ENCODE measurements at places on chromosomes 12 and 14. TPM values are rescaled to one million over a fixed set of nuclear protein-coding genes. Genes with fewer than 3 reads are reported as not detected.

The OLR1 gene
- 0.11 TPM for total RNA-seq

The CATSPERB gene
- not detected for total RNA-seq

The HPD gene
- not detected for total RNA-seq

The TAS2R20 gene
- total RNA-seq: 3.6 TPM

The NACA gene
- 916 TPM for total RNA-seq

The TOMM20L gene
- total RNA-seq: not detected

The AQP6 gene
- 1.8 TPM for total RNA-seq

- no peak overlapping the region for H3K27ac ChIP-seq
- no peak overlapping the region for H3K4me3 ChIP-seq
- no peaks in the 10 kb centered on the region for H3K27me3 ChIP-seq
- no peak for DNase-seq
- H3K4me1 ChIP-seq: no peaks in the 10 kb centered on the region
- H3K36me3 ChIP-seq: no peaks in the 10 kb centered on the region
Measured at GRCh38 chr12:59820594-59821011, 224.8 kb downstream of the SLC16A7 start.

DNA sequence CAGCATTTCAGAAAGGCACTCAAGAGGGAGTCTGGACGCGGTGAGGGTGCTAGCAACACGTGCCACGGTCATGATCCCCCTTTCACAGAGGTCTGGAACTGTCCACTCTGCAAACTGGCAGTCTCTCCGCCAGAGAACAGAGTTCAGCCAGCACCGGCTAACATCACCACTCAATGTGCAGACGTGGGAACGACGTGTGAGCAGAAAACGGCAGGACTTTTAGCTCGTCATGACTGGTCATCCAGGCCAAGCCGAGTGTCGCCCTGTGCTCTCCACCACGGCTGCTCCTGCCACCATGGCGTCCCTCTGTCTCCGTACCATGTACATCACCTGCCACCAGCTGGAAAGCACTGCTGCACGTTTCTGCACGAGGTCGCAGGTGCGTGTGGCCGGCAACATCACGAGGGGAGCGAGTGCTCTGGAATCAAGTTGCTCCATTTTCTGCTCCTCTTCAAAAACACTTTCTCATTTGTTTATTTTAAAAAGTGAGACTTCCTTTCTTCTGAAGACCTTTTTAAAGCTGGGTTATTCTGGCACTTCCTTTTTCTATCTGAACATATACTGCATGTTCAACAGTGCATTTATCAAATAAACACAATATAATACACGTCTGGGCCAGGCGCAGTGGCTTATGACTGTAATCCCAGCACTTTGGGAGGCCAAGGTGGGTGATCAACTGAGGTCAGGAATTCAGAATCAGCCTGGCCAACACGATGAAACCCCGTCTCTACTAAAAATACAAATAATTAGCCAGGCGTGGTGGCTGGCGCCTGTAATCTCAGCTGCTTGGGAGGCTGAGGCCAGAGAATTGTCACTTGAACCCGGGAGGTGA lies 28.0 kb downstream of the SLC15A4 start:
- no peaks in the 10 kb centered on the region for H3K4me1 ChIP-seq
- no peak overlapping the region for H3K4me3 ChIP-seq
- H3K27ac ChIP-seq: no peak overlapping the region
- no peaks in the 10 kb centered on the region for H3K27me3 ChIP-seq
- no peak for DNase-seq

DNA sequence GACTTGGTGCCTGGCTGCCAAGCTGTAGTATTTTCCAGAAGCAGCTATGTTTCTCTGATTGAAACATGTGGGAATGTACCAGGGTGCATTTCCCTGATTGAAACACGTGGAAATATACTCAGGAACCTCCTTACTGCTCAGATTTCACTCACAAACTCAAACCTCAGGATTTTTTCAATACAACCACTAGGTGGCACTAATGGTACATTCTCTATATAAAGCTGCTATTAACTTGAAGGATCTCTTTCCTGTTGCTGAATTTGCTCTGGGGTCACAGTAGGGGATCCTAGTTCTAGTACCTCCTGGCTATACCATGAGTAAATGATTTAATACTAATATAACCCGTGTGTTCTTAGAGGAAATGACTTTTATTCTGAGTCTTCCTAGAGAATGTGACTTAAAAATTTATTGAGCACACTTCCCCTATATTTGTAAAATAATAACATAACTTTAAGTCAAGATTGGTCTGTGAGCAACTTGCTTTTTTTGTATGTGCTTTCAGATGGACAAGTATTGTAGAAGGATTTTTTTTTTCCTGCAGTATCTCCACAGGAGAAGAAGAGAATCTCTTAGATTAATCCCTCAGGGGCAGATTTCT lies 173.8 kb upstream of the MIS18BP1 start:
- peak; percentile 67 for DNase-seq
- no peaks in the 10 kb centered on the region for H3K36me3 ChIP-seq
- H3K27ac ChIP-seq: no peak overlapping the region

DNA sequence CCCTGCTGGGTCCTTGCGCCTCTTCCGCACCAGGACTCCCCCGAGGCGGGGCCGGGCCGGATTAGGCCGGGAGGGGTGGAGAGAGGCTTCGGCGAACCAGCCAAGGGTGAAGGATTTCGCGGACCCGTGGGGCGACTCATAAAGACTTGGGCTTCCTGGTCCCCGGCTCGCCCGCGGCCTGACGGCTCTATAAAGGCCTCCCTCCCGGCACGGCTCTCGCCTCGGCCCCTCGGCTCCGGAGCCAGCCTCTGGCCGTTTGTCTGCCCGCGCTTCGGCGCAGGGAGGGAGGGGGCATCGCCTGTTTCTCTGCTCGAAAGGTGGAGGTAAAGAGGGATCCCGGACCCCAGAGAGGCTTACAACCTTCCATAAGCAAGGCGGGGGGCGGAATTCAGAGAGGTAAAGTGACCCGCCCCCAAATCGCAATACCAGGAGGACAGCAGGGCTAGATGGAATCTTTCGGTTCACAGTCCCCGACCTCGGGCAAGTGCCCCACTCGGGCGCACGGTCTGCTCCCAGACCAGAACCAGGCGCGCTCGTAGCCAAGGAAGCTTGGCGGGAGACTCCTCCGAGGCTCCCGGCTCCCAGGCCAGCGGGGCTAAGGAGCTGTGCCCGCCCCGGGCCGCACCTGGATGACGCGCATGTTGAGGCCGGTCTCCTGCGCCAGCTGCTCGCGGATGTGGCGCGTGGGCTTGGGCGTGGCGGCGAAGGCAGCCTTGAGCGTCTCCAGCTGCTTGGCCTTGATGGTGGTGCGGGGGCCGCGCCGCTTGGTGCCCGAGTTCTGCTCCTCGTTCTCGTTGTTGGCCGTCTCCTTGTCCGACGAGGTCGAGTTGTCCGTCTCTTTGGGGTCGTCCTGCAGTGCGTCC lies 3.9 kb downstream of the LHX5 start:
- no peak overlapping the region for H3K27ac ChIP-seq
- H3K4me3 ChIP-seq: peak overlapping the region; percentile 21
- H3K36me3 ChIP-seq: no peaks in the 10 kb centered on the region

- no peaks in the 10 kb centered on the region for H3K4me1 ChIP-seq
- DNase-seq: peak; percentile 85
- H3K27me3 ChIP-seq: peaks cover 3% of the 10 kb centered on the region
- H3K4me3 ChIP-seq: no peak overlapping the region
Measured at GRCh38 chr12:26319511-26319910, 124.1 kb downstream of the SSPN start.

DNA sequence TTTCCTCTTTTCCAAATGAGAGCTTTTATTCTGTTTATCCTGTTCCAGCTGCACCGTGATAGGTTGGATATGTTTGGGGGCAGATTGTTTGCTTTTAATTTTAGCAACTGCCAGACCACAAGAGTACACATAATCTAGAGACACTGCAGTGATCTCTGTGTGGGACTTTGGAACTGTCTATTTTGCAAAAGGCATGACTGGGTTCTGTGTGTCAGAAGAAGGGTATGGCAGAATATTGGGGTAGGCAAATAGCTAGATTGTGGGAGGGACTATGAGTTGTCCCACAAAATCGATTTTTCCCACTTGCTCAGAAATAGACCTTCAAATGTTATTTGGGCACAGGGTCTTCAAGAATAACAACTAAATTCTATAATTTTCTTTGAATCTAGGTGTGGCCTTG lies 275.9 kb upstream of the KITLG start:
- no peaks in the 10 kb centered on the region for H3K36me3 ChIP-seq
- no peak for DNase-seq
- no peak overlapping the region for H3K4me3 ChIP-seq
- no peak overlapping the region for H3K27ac ChIP-seq
- no peaks in the 10 kb centered on the region for H3K27me3 ChIP-seq

DNA sequence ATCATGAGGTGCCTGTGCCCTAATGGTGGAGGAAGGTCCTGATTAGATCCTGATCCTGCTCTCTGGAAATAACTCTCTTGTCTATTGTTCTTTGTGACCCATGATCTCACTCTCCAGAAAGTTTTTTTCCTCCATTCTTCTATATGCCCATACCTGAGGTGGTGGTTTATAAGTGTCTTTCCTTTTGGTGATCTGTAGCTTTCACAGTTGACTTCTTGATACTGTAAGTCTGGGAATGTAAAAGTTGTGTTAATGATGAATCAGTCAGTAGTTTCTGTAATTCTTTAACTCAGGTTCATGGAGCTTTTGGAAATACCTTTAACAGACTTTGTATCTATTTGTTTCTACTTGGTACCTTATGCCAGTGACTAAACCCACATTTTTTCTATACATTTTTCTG lies 444.0 kb upstream of the FLRT2 start:
- H3K36me3 ChIP-seq: no peaks in the 10 kb centered on the region
- peaks cover 2% of the 10 kb centered on the region for H3K4me1 ChIP-seq
- no peak overlapping the region for H3K27ac ChIP-seq
- no peak overlapping the region for H3K4me3 ChIP-seq

GRCh38 chr14:53140585-53140984 lies 12.5 kb downstream of the DDHD1 start:
- H3K27ac ChIP-seq: no peak overlapping the region
- no peak for DNase-seq
- no peaks in the 10 kb centered on the region for H3K27me3 ChIP-seq
- no peaks in the 10 kb centered on the region for H3K4me1 ChIP-seq
- H3K36me3 ChIP-seq: no peaks in the 10 kb centered on the region
- H3K4me3 ChIP-seq: no peak overlapping the region

DNA sequence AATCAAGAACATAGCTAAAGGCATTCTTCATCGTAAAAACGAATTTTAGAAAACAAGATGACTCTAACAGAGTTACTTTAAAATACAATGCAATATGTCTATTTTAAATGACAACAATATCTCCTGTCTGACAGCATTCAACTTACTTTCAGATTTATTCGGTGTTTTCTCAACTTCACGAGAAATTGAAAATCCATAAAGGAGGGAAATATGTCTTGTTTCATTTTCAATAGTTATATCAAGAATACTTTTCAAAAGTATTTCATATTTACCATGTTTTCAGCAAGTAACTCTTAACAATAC lies 254.8 kb downstream of the DAD1 start:
- no peak for DNase-seq
- H3K4me3 ChIP-seq: no peak overlapping the region
- no peaks in the 10 kb centered on the region for H3K4me1 ChIP-seq

DNA sequence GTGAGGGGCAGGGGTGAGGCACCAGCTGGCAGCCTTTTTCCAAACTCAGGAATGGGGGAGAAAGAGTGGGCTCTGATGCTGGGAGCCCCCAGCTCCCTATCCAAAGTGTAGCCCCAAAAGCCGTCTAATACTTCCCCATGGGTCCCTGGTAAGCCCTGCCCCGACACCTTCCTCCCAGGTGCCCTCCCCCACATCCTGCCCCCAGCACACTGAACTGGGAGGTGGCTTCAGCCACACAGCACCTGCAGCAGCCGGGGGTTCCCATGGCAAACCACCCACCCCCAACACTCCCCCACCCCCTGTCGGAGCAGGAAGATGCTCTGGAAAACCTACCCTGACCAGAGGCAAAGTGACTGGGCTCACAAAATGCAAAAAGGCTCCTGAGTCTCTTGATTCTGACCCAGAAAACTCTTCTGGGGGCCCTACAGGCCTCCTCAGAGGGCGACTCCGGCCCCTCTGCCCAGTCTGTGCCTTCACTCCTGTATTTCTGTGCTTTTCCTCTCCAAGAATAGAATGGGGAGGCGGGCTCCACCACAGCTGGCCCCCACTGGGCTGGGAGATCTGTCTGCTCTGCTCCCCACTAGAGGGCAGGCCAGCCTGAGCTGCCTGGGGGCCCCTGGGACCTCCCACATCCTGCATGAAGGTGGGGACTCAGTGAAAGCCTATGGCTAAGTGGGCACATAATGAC lies 81.6 kb downstream of the ITPK1 start:
- H3K36me3 ChIP-seq: no peaks in the 10 kb centered on the region
- no peak for DNase-seq
- no peak overlapping the region for H3K4me3 ChIP-seq
- H3K4me1 ChIP-seq: peaks cover 44% of the 10 kb centered on the region

DNA sequence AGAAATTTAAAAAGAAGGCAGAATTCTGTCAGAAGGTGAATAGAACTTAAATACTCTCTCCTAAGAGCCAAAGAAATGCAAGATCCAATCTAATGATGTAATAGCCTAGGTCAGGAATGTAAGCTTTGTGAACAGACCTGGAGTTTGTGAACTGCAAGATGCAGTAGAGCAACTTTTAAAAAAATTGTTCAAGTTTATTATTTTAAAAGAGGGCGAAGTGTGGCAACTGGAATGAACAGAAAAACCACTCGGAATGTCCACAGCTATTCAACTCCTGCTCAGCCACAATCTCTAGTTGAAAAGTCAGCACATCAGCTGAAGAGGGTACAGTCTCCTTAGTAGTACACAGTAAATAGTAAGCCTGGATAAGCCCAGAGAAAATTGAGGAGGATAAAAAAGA lies 228.8 kb downstream of the PPFIA2 start:
- peak overlapping the region; percentile 36 for H3K27ac ChIP-seq
- no peaks in the 10 kb centered on the region for H3K36me3 ChIP-seq
- H3K4me1 ChIP-seq: peaks cover 14% of the 10 kb centered on the region
- H3K27me3 ChIP-seq: no peaks in the 10 kb centered on the region

DNA sequence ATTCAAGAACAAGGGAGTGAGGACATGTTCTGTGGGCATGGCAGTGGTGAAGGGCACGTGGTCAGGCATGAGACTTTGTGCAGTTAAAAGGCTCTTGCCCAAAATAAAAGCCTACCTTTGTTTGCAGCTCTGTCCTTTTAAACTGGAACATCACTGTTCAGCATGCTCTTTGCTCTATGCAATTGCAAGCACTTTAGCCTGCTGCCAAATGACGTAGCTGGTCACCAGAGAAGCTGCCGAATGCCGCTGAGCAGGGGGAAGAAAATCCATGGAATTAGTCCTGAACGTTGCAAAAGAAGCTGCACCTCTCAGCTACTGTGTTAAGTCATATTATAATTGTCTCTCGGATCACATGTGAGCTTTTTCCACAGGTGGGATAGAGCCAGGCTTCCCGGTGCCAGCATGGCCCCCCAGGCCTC lies 176.3 kb upstream of the DIO2 start:
- no peaks in the 10 kb centered on the region for H3K27me3 ChIP-seq
- H3K4me3 ChIP-seq: no peak overlapping the region
- no peak for DNase-seq

DNA sequence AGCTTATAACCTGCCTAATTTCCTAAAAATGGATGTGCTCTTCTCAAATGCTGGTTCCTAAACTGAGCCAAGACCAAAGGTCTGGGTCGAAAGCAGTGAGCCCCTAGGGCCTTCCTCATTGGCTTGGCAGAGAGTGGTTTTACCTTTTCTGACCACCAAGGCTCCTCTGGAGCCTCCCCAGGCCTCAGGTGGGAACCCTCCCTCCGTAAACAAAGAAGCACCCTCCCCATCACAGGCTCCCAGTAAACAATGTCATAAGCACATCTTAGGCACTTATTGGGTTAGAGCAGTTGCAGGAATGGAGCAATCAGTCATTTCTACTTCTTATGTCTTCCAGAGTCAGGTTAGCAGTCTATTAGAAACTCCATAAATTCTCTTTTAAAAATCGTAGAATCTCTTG lies 6.0 kb downstream of the CHPT1 start:
- DNase-seq: no peak
- no peak overlapping the region for H3K27ac ChIP-seq
- H3K4me3 ChIP-seq: no peak overlapping the region
- H3K36me3 ChIP-seq: no peaks in the 10 kb centered on the region
- H3K27me3 ChIP-seq: no peaks in the 10 kb centered on the region

All from cardiac muscle cell (in vitro differentiated cells and primary cell).